ENCODE measurements at places on chromosomes 7 and 10.
A peak's percentile ranks its signal among the peaks of the same experiment; 100 is the strongest.

DNA sequence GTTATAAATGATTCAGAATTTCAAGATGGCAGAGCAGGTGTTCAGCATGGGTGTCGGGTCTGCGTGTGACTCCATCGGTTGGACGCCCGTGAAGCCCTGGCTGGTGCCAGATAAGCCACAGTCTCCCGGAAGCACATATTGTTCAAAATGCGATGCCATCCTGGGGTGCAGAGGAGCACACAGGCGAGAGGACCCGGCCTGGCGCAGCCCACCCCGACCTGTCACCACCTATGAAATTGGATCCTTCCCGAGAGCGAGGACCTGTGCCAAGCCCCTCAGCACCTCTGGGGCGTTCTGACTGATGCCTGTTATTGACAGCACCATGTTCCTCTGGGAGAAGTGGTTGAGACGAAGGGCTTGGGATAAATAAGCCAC, 110.1 kb downstream of the ACTR3B start:
- DNase-seq: no peak

DNA sequence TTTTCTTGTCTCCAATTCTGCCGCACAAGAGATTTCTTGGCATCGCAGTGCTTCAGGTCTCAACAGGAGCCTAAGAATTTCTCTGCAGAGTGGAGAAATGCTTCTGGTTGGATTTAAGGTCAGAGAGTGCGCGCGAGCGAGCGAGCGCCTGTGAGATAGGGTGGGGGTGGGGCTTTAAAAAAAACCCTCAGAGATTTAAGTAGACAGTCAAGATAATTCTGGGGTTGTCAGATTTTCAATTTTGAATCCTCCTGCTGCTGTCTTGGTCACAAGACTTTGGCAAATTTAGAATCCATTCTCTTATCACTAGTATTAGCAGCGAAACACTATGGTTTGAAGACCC, 49.7 kb downstream of the CPEB3 start:
- no peak for DNase-seq

GRCh38 chr10:3625959-3626751, 158.9 kb downstream of the KLF6 start:
- DNase-seq: no peak

- DNase-seq: no peak
These were observed 107.2 kb downstream of the FGFR2 start for GRCh38 chr10:121490871-121491519.

- no peak for DNase-seq
These were observed 17.1 kb downstream of the BMPR1A start for GRCh38 chr10:86773498-86773897.

- DNase-seq: no peak
These were observed 72.8 kb downstream of the FGFR2 start for GRCh38 chr10:121525251-121526134.

- DNase-seq: no peak
These were observed 160.2 kb downstream of the DKK1 start for GRCh38 chr10:52474265-52474664.

- DNase-seq: no peak
These were observed 296.0 kb upstream of the KIAA1217 start for GRCh38 chr10:23912884-23913404.

DNA sequence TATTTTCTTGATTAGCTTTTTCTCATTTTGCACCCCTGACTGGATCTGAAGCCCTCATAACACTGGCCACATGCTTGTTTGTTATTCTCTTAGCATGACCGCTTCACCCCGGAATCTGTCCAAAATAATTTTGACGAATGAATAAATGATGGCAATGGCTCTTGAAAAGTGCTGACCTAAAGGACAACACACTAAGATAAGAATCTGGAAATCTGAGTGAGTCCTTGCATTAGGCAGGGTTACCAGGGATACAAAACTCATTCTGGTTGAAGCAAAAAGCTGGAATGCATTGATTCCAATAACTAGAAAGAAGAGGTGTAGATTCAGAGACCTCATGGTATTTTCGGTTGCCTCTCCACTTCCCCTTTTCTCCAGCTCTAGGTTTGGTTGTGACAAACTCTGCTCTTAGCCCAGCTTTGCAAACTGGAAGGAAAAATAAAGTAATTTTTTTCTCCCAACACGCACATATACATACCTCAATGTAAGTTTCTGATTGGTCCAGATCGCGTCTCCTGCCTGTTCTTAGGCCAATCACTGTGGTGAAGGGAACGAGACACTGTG, 157.4 kb downstream of the SKIDA1 start:
- DNase-seq: no peak

- no peak for DNase-seq
These were observed 56.9 kb downstream of the ADK start for GRCh38 chr10:74207691-74208480.

DNA sequence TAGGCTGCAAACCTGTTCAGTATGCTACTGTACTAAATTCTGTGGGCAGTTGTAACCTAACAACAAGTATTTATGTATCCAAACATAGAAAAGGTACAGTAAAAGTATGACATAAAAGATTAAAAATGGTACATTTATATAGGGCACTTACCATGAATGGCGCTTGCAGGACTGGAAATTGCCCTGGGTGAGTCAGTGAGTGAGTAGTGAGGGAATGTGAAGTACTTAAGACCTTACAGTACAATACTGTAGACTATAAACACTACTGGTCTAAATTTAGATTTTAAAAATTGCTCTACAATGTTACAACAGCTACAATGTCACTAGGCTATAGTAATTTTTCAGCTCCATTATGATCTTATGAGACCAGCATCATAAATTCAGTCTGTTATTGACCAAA, 146.0 kb upstream of the GNAI1 start:
- no peak for DNase-seq

GRCh38 chr7:137476937-137477336, 133.4 kb upstream of the PTN start:
- no peak for DNase-seq

DNA sequence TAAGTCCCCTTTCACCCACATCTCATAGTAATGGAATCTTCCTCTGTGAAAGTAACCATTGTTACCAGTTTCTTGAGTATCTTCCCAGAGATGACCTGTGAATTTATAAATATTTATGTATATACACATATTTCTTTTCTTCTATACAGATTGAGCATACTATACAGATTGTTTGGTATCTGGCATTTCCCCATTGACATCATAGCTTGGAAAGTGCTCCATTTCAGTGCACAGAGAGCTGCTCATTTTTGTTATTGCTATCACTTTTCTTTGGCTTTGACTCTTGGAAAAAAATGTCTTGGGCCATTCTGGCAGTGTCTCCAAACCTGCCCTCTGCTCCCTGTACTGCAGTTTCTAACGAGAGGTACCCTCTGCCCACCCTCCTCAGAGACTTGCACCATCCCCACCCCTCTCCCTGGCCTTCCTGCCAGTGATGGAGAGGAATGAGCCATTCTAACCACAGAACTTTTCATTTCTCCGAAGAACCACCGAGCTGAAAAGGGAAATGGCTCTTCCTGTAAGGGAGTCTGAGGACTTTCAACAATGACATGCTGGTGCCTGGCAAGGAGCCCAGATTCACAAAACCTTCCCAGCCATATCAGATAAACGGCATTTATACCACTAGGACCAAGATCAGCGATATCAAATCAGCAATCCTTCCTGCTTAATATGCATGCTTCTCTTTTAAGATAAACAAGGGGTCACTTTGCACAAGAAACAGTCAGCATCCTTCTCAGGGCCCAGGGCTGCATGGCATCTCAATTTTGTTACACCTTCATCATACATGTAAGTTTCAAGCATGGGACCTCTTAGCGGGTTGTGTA, 19.7 kb upstream of the CCSER2 start:
- no peak for DNase-seq

DNA sequence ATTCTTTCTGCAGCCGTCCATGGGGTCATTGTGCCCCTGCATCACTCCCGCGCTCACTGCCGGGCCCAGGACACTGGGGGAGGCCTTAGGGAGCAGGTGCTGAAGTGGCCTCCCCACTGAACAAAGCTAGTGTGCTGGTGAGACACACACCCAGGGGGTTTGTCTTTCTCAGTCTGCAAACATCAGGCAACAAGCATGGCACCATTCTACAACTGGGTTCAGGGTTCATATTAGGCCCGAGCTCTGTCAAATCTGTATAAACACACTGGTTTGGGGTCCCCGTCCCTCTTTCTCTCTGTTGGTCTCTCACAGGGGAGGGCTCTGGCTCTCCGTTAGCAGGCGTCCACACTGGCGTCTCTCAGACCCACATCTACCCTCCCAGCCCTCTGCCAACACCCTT, 11.1 kb upstream of the PPP2R2D start:
- DNase-seq: no peak

- DNase-seq: no peak
These were observed 67.7 kb upstream of the TMEM72 start for GRCh38 chr10:44843484-44843883.

DNA sequence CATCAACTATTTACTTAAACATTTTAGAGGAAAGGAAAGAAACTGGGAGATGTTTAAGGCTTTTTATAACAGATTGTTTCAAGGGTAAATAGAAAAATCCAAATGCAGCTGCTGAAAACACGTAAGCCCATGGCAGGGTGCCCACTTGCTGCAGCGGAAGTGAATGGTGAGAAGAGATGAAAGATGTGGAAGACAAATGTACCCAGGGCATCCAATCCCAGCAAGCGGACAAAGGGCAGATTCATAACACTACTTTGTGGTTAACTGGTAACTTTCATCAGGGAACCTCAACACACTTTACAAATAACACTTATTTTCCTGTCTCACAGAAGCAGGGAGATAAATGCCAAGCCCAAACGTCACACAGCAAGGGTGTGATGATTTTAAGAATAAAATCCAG, 358.4 kb downstream of the KCNMA1 start:
- DNase-seq: peak; percentile 80

- no peak for DNase-seq
These were observed 32.6 kb downstream of the IKZF1 start for GRCh38 chr7:50336894-50337703.

- DNase-seq: no peak
These were observed 20.1 kb downstream of the UPP1 start for GRCh38 chr7:48108959-48109847.

DNA sequence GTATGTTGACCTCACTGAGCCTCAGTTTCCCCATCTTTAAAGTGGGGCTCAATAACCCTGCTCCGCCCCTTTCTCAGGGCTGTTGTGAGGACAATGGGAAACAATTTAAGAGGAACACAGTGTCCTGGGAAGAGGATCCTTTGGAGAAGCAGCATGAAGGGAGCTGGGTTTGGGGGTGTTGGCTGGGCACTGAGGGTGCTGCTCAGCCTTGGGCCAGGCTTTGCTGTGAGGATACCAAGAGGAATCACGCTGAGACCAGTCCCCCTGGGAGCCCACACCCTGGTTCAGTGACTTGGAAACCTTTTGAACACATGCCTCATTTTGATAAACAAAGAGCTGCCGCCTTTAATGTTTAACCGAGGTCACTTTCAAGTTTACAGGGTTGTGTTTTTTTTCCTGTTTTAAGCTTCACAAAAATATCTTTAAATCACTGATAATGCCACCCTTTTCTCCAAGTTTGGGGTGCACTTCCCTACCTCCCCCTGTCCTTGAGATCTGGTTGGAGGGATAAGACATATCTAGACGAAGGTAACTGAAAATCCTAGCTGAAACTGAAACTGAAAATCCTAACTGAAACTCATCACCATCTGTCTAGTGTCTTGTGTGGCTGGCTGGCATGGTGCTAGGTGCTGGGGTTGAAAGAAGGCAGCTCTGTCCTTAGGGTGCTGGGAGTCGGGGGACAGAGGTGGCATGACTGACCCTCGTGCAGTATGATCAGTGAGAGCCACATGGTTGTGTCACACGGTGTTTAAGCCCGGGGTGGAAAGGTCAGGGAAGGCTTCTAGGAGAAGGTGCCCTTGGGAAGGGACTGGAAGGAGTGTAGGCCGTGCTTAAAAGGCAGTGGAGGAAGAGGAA, 27.7 kb downstream of the ZNF775 start:
- DNase-seq: peak; percentile 49

DNA sequence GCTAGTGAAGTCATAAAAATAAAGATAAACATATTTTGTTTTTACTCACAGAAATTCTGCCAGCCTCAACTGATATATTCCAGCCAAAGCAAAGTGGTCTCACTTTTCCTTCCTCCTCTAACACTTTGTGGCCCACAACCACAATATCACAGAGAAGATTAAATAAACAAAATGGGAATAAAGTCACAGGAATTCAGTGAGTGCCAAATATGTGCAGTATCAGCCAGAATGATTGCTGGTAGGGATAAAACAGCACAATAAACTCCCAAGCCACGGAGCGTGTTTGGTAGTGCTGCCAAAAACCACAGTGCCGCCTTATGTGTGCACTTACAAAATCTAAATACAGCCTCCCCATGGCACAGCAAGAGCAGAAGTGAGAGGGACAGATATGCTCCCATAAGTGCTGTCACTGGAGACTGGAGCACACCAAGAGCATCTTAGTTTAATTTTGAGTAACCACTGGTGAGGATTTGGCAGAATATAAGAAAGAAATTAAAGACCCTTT, 155.8 kb downstream of the POM121L12 start:
- no peak for DNase-seq

- DNase-seq: no peak
These were observed 694.6 kb upstream of the SORCS1 start for GRCh38 chr10:107859065-107859464.

DNA sequence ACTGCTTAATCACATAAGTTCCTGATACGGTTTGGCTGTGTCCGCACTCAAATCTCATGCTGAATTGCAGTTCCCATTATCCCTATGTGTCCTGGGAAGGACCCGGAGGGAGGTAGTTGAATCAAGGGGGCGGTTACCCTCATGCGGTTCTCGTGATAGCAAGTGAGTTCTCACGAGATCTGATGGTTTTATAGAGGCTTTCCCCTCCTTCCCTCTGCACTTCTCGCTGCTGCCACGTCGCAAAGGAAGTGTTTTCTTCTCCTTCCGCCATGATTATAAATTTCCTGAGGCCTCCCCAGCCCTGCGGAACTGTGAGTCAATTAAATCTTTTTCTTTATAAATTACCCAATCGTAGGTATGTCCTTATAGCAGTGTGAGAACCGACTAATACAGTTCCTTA, 226.2 kb downstream of the SKAP2 start:
- DNase-seq: no peak

DNA sequence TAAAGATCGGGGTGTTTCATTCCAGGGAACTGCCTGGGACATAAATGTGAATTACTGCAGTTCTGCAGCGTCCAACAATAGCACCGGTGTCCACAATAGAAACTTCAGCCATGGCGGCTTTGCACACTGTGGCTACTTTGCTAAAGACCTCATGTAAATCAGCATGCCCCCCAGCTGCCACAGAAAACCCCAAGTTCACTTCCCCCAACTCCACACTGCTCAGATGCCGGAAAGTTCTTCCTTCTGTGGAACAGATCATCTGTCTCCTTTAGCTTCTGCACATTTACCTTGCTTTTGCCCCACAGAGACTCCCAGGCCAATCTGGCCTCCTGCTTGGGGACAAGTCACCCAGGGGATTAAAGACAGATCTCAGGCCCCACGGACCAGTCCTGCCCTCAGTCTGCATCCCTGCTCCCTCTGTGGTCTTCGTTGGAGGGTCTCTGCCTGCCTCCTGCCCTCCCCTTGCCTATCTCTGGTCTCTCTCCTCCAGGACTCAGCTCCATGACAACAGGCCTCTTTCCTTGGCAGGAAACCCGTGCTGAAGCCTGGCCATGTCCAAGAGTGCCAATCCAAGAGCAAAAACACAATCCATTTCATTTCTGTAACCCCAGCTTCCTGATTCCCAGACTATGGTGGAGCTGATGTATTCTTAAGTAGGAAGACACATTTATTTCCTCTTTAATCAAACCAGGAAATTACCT, 403.2 kb downstream of the RPS24 start:
- no peak for DNase-seq

GRCh38 chr7:141713890-141714289, 5.7 kb downstream of the WEE2 start:
- DNase-seq: no peak
